BE2C (cell line): ENCODE measurements at places on chromosomes 12 and 14.

- no peak for DNase-seq
Observed at GRCh38 chr14:28707814-28708213, 58.8 kb upstream of the FOXG1 start.

DNA sequence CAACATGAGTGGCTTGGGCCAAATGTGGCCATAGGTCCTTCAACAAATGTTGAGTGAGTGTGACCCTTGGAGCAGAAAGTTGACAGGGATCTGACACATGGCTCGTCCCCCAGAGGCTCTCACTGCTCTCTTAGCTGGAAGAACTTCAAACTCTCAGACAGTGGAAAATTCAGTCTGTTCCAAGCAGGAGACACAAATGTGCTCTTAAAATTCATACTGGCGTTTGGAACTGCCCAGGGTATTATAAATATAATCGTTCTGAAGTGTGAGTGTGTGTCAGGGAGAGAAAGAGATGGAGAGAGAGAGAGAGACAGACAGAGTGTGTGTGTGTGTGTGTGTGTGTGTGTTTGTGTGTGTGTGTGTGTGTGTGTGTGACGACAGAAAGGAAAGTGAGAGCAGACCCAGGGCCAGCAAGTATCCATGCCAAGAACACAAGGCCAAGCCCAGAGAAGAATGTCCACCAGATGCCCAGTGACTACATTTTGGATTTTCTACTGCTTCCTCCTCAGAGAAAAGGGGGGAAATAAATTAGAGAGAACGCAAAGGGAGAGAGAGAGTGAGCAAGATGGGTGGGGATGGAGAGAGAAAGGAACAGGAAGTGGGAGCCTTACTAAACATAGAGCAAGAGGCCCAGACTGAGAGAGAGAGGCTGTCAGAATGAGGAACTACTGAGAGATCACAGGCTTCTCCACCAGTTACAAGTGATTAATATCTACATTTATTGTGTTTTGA lies 193.6 kb upstream of the NUDT4 start:
- no peak for DNase-seq

- no peak for DNase-seq
Observed at GRCh38 chr12:105832806-105833205, 305.9 kb downstream of the NUAK1 start.

GRCh38 chr12:70842136-70842535 lies 78.4 kb downstream of the PTPRR start:
- no peak for DNase-seq

DNA sequence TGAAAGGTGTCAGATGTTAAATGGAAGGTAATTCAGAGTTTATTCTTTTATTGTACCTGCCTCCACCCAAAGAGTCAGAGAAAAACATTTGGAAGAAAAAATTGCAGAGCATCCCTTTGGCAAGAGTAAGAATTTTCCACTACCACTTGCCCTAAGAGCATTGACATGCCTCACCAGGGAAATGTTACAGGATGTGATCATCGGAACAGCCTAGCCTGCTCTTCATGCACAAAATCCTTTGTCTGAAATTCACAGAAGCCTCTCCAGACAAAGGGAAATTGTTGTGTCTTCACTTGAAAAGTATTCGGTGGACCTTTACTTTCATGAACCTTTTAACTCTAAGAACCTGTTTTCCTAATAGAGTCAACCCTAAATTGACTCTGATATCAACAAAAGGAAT lies 36.9 kb downstream of the ATP2A2 start:
- DNase-seq, result no peak

DNA sequence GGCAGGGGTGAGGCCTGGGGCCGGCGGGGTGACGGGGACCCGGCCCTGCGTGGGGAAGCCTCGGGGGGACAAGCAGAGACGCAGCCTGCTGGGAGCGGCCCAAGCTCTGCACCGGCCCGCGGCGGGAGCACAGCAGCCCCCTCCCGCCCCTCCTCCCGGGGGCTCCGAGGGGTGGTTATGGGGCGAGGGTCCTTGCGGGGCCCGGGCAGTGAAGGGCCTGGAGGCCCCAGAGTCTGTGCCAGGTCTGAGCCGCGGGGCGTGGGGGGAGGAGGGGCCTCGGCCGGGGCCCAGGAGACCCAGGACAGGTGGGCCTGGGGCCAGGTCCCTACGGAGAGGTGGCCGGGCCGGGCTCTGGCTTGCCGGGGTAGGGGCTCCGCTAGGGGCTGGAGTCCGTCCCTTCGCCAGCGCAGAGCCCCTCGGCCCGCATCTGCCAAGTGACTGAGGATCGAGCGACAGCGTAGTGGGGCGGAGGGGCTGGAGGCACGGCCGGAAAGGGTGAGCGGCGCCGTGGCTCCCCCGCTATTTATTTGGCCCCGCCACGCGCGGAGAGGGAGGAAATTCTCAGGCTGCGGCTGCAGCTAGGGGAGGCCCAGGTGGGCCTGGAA lies 495 bp downstream of the TMEM121 start:
- DNase-seq, result no peak
